Progenitor cell of endocrine pancreas (in vitro differentiated cells): ENCODE measurements at places on chromosomes 6 and 20. TPM values are rescaled to one million over a fixed set of nuclear protein-coding genes. Genes with fewer than 3 reads are reported as not detected.

Gene PROKR2
- total RNA-seq: not detected in 2 replicates

Gene MEP1A
- 2.6 and 4.1 TPM in 2 replicates for total RNA-seq

Gene ATXN1
- 35.8 and 37.5 TPM in 2 replicates for total RNA-seq

Gene DDX39B
- total RNA-seq: 766 and 810 TPM in 2 replicates

Gene NOX3
- not detected in 2 replicates for total RNA-seq

Gene CLIC1
- 275 and 286 TPM in 2 replicates for total RNA-seq

Gene RAD21L1
- total RNA-seq: not detected in 2 replicates

Gene TCP11
- total RNA-seq: not detected in 2 replicates

Gene CST2
- not detected in 2 replicates for total RNA-seq

Gene PPP1R14C
- 0.98 and 1.2 TPM in 2 replicates for total RNA-seq

Gene LIME1
- 17.2 and 21.0 TPM in 2 replicates for total RNA-seq

Gene MYMX
- not detected in 2 replicates for total RNA-seq

Gene ANKRD66
- total RNA-seq: not detected in 2 replicates

Gene TRIM40
- total RNA-seq: not detected in 2 replicates

Gene C6orf58
- not detected in 2 replicates for total RNA-seq

Gene ZSCAN12
- total RNA-seq: 16.3 and 17.5 TPM in 2 replicates

Gene FERMT1
- total RNA-seq: 8.1 and 8.4 TPM in 2 replicates

Gene FUT9
- 1.5 and 1.6 TPM in 2 replicates for total RNA-seq

Gene MUCL3
- 0.05 TPM in 1 of 2 replicates, not detected in the other for total RNA-seq

Gene FRK
- total RNA-seq: 8.6 and 8.8 TPM in 2 replicates

Gene TBXT
- total RNA-seq: not detected in 2 replicates

Gene MYLK2
- total RNA-seq: 0.38 and 0.42 TPM in 2 replicates

Gene RFX6
- 28.7 and 34.2 TPM in 2 replicates for total RNA-seq

Gene HECA
- total RNA-seq: 10.9 TPM in 2 replicates

Gene DPPA5
- not detected in 2 replicates for total RNA-seq

Gene JPH2
- 0.12 and 0.24 TPM in 2 replicates for total RNA-seq

Gene PHACTR1
- 8.6 and 8.7 TPM in 2 replicates for total RNA-seq

Gene ACAT2
- total RNA-seq: 85.1 and 103 TPM in 2 replicates

Gene PI16
- not detected in 2 replicates for total RNA-seq

Gene PDE10A
- total RNA-seq: 14.4 and 17.8 TPM in 2 replicates

Gene RAMACL
- total RNA-seq: 1.7 and 2.7 TPM in 2 replicates

Gene RGS17
- 1.7 and 2.6 TPM in 2 replicates for total RNA-seq

Gene KCNQ2
- total RNA-seq: 14.6 and 15.6 TPM in 2 replicates

Gene PBX2
- 260 and 261 TPM in 2 replicates for total RNA-seq

Gene ALDH5A1
- total RNA-seq: 14.5 and 14.6 TPM in 2 replicates

Gene GPX5
- total RNA-seq: not detected in 2 replicates

Gene ZSCAN23
- 21.4 and 22.6 TPM in 2 replicates for total RNA-seq

Gene ZNF133
- 25.0 and 27.2 TPM in 2 replicates for total RNA-seq

Gene C20orf144
- 0.27 TPM in 1 of 2 replicates, not detected in the other for total RNA-seq

Gene GRIK2
- 6.3 and 7.6 TPM in 2 replicates for total RNA-seq

Gene ZSCAN16
- total RNA-seq: 19.6 and 20.2 TPM in 2 replicates
